BJ (cell line): ENCODE measurements at places on chromosomes 4 and X.
A peak's percentile ranks its signal among the peaks of the same experiment; 100 is the strongest.

DNA sequence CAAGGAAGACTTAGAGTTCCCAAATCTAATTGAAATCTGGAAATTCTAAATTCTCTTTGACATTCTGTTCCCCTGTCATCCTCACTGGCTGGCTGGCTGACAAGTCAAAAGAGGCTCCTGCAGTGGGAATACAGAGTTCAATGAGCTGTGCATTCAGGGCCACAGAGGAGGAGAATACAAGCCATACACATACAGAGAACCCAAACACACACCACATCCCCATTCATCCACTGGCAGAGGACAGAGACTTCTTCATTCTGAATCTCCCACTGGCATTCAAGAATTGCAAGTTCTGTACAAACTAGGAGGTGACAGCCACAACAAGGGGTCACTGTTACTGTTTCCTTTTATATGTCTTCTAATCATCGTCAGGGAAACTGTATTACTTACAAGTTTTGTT, 49.7 kb downstream of the SAT1 start:
- DNase-seq: no peak

DNA sequence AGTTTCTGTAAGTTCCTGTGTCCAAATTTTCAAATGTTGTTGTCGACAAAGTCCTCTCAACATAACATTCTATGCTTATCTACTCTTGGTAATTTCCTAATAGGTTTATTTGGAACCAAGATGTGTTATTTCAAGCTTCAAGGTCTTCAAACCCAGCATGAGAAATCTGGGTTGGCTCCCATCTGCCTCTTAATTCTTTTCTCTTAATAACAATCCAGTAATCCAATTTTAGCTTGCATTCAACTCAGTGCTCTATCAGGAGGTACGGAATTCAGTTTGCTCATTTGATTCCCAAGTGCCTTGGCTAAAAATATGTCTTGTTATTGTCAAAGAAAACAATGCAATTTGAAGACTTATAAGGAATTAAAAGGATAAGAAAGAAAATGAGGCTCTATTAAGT, 235.5 kb upstream of the MID1 start:
- DNase-seq: no peak

DNA sequence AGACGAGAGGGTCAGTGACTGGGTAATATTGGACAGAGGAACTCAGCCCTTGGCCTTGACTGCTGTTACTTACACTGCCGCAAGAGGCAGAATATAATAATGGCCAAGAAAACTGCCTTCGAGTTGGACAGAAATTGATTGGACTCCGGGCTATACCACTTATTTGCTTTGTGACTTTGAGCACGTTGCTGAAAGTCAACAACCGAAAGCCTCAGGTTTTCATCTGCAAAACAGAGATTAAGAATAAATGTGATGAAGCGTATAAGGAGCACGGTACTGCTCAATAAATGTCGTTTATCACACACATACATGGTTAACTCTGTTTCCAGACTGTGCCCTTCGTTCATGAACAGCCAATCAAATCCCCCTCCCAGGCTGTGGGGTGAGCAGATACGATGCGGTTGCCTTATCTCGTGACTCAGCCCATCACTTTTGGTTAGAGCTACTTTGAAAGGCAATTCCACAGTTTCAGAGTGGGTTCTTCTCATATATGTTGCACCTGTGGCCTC, 91.6 kb downstream of the TSPAN7 start:
- no peak for DNase-seq

DNA sequence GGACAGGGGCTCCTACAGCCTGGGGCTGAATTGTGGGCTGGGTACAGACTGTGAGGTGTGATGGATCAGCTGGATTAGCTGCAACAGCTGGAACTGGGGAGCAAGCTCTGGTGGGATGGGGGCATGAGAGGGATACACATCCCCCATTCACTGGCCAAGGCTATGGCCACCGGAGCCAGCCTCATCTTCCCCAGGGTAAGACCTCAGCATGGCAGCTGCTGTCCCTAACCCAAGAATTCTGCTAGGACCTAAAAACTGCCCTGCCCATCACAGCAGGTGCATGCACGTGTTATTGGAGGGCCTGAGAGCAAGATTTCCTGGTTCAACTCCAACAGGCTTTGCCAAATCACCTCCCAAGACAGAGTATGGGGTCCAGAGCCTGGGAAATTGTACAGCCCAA, 258.6 kb upstream of the AGTR2 start:
- DNase-seq: no peak

GRCh38 chr4:145880355-145880960, 58.2 kb downstream of the ZNF827 start:
- DNase-seq: no peak

DNA sequence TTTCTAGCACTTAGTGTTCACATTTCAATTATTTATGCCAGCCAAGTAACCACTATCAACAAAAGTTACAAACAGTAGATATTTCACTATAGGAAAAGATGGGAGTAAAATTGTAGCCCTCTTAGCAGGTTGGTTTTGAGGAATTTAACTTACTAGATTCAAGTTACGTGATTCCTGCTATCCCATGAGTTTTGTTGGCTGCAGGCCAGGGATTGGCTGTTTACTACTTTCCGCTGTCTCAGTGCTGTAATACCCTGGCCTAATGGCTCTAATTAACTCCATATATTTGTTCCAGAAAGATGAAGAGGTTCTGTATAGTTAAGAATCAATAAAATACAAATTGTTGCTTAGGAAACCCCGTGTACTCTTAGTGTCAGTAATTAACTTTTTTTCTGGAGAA, 55.5 kb upstream of the MAGED1 start:
- peak; percentile 10 for DNase-seq

GRCh38 chr4:73856518-73856917, 3.4 kb downstream of the PF4V1 start:
- peak; percentile 79 for DNase-seq

GRCh38 chrX:15564981-15565579, 35.7 kb downstream of the ACE2 start:
- peak; percentile 2 for DNase-seq

GRCh38 chr4:150242820-150243458, 164.7 kb downstream of the DCLK2 start:
- DNase-seq: no peak

DNA sequence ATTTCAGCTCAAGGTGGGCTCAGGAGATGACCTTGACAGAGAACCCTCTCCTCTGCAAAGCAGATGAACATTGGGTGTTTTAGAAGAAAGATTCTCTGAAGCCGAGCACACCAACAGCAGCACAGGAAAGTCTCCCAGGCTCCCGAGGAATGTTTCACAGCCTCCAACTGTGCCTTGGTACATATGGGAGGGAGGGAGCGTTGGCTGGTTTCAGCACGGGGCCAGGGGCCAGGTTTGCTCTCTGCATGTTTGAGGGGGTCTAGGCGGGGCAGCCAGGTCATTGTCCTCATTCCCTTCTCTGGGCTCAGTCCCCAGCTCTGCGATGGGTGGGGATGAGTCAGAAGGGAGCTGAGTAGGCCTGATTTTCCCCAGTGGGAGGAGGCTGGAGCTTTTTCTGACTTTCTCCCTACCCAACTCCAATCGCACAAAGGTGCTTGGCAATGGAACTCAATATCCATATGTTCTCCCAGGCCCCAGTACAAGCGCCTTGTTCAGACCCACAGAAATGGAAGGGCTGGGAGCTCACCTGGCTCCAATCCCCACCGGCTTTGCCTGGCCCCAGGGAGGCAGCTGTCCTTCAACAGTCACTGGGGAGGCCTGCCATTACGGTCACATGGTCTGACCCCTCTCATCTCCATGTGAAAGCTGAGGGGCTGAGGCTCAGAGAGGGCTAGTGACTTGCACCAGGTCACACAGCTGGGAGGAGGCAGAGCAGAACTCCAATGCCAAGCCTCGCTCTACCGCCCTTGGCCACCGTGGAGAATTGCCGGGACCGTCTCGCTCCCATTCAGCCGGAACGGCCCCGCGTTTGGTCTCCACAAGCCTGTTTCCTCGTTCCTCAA, 108.4 kb upstream of the AFAP1 start:
- no peak for DNase-seq

GRCh38 chr4:15004739-15005301, 2.5 kb downstream of the CPEB2 start:
- no peak for DNase-seq

GRCh38 chr4:83113429-83113786, 1.1 kb downstream of the PLAC8 start:
- DNase-seq: no peak

- no peak for DNase-seq
Measured at GRCh38 chr4:161519611-161520010, 644.2 kb downstream of the FSTL5 start.

DNA sequence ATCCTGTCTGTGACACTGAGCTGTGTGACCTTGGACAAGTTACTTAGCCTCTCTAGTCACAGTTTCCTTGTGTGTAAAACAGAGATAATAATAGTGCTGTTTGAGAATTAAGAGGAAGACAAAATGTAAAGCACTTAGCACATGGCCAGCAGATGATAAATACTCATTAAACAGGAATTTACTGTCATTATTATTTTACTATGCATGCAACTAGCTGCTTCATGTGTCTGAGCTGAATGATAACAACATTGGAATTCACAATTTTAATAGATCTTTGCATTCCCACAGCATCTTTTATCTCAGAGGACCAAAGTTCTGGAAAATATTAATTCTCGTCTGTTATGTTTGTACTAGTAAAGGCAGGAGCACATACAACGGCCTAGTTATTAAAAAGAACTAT, 79.2 kb upstream of the TET2 start:
- DNase-seq: peak; percentile 30
